Stimulated activated CD4-positive, alpha-beta T cell treated with anti-CD3 and anti-CD28 coated beads, Interleukin-1b, Interleukin-23, amount 100 ng/mL, for 24 hours (primary cell): ENCODE measurements at places on chromosomes 7 and 10.
A peak's percentile ranks its signal among the peaks of the same experiment; 100 is the strongest.

- DNase-seq, result no peak
Measured at GRCh38 chr10:17465328-17466125, 11.1 kb upstream of the ST8SIA6 start.

GRCh38 chr7:127504715-127505114, 80.7 kb downstream of the GCC1 start:
- no peak for DNase-seq

DNA sequence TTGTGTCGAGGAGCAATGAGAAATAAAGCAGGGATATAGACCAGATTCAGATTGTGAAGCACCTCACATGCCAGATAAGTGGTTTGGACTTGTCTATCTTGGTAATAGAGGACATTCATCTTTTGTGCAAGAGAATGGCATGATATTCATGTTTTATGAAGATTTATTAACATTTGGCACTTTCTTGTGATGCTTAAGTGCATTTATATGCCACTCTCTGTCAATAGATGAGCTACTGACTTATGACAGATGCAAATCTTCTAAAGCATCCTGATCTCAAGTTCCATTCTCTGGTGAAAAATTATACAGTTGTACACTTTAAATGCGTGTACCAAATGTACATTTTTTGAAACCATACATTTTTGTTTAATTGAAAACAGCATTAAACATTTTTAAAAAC, 415.3 kb downstream of the SORCS3 start:
- DNase-seq, result no peak

DNA sequence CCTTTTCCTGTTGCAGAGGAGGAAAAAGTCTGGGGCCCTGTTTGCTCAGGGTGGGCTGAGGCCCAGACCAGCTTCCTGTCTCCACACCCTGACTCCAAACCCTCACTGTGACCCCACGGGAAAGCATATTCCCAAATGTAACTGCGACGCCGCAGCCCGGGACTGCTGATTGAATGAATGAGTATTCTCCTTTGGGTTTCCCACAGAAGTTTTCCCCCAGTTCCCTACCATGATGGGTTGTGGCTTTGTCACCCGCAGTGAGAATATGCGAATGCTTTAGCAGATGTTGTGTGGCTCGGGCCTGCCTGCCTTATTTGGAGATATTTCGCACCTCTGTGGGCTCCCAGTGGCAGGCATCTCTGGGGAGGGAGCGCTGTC, 50.6 kb downstream of the MGMT start:
- DNase-seq, result no peak

GRCh38 chr10:75540357-75540966, 109.0 kb downstream of the LRMDA start:
- DNase-seq, result no peak

GRCh38 chr10:48804740-48805182, 120.1 kb downstream of the WDFY4 start:
- DNase-seq, result no peak

DNA sequence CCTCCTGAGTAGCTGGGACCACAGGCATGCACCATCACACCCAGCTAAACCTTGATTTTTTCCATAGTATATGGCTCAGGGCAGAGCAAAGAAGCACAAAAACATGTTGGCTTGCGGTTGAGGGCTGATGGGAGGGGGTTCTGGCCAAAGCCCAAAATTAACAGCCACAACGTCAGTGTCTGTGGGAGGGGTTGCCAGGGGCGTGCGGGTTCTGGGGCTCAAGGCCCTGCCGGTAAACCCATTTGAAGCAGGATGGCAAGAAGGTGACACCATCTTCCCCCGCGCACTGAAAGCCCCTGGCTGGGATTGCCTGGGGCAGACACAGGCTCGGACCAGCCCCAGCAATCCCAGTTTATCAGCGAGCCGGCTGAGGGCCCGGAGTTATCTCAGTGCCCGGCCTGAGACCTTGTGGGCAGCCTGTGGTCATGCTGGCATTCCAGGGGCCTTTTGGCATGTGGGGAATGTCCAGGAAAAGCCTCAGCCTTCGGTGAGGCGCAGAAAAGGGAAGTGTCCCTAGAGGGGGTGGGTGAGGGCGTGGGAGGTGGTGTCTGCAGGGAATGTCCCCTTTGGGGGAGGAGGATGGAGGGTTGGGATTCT, 167.7 kb upstream of the TNRC18 start:
- DNase-seq, result no peak

- no peak for DNase-seq
Measured at GRCh38 chr10:72740528-72740927, 48.6 kb downstream of the MCU start.

GRCh38 chr10:85446827-85447226, 919.8 kb downstream of the GRID1 start:
- DNase-seq, result no peak

DNA sequence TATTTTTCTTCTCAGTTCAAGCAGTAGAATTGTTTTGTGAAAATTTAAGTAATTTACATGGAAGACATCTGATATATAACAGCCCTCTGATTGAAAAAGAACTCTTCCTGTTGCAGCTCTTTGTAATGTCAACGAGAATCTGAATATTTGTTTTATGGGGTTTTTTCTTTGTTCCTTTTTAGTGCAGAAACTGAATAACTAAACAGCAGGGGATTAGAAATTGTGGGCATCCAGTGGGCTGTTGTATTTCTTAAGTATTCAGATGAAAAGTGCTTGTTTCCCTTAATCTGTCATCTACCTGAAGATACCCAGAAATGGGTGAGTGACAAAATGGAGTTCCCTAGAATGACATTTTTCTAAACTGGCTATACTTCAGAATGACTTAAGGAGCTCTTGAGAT, 7.4 kb downstream of the ARL4A start:
- DNase-seq, result no peak

DNA sequence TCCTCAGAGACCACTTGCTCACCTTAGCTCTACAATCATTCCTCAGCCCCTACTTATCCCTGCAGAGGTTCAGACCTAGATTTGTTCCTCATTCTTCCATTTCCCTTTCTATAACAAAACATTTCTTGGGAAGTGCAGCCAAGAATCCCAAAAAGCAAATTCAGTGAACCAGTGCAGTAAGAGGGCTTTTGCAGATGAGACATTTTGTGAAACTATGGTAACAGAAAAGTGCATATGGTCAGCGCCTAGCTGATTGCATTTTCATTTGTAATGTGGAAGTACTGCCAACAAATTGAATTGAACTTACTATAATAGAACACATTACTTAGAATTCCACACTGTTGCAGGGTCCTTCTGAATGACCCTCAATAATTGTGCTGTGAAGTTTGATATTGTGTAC, 18.6 kb downstream of the AGMO start:
- no peak for DNase-seq

DNA sequence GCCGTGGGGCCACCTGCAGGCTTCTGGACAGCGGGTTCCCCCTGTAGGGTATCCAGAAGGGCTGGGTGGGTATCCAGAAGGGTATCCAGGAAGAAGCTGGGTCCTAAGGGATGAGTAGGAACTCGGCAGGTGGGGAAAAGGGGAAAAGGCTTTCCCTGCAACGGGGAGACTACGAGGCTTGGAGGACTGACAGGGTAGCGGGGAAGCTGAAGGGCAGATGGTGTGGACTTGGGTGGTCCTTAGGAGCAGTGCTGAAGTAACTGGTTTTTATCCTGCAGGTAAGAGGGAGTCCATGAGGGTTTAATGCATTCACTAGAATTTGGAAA, 525 bp downstream of the UBE2D4 start:
- no peak for DNase-seq

DNA sequence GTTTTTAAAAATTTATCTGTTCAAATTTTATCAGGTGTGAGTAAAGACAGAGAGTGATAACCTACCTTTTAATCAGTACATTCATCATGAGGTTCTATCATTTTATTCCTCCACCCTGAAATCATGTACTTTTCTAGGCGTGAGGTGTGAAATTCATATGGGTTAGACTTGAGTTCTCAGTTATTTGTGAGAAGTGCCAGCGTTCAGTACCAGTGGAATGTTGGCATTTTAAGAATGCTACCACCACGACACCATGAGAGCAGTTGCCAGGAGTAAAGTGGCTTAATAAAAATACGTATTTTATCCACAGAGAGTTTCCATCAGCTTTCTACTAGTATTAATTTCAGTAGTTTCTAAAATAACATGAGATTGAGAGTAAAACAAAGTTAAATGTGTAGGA, 104.1 kb upstream of the FERD3L start:
- DNase-seq, result no peak

DNA sequence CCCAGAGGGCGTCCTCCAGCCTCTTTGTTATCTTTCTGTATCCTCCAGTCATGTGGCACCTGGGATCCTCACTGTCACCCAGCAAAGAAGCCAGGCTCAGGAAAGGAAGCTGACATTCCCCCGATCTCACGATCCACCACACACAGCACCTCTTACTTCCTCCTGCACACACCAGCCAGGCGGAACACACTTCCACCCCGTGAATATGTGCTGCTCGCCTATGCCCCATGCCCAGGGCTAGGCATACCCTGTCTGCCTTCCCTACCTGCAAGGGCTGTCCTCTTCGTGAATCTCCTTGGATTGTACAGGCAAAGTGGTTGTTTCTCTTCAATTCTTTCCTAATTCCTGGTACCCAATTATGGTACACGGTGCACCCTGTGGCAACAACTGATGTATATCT, 191.0 kb downstream of the TNS3 start:
- DNase-seq, result no peak

DNA sequence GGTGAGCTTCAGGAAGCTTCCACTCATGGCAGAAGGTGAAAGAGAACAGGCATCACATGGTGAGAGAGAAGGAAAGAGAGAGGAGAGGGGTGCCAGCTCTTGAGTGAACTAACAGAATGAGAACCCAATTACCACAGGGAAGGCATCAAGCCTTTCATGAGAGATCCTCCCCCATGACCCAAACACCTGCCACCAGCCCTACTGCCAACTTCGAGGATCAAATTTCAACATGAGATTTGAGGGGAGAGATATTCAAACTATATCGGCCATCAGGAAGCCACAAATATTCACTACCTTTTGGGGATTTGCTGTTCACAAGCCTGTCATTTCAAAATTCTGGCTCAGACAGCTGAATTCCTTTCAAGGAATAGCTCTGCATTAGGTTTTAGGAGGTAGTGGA, 39.9 kb upstream of the SMNDC1 start:
- no peak for DNase-seq

- DNase-seq, result no peak
Measured at GRCh38 chr7:86913709-86914108, 145.7 kb downstream of the ELAPOR2 start.

DNA sequence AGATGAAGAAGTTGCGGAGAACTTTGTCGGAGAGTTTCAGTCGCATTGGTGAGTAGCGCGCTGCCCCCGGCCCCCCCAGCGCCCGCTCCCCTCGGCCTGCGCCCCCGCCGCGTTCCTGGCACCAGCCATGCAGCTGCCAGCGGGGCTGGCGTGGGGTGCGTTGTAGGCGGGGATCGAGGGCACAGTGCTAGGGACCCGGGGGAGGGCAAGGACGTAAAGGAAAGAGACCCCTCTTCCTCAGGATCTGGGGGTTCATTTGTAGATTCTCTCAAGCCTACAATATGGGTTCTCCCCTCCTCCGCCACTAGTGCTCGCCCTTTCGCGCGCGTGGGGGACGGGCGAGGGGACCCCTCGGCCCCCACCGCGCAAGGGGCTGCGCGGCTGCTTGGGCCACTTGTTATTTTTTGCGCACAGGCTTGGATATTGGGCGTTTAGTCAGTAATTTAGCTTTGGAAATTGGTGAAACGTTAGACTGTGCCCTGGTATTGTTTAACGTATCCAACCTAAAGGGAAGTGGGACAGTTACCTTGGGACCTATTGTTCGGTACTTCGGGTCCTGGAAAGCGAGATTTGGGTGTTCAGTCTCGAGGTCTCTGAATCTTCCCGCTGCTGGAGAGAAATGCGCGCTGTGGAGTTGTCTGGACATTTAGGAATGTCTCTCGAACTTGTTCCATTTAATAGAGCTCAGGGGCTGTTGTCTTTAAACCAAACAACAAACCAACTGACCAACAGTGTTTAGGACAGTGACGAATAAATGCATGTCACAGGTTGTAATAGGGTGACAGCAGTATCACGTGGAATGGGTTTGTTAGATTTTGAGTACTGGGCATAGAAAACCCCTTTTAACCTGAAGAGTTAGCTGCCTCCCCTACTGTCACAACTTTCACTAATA, 796 bp downstream of the CDK14 start:
- no peak for DNase-seq

GRCh38 chr7:30743371-30744074, 8.4 kb upstream of the INMT start:
- no peak for DNase-seq

GRCh38 chr10:15601819-15602218, 117.9 kb downstream of the ITGA8 start:
- DNase-seq, result no peak

GRCh38 chr10:101226491-101227428, 2.5 kb downstream of the LBX1 start:
- DNase-seq, result no peak

- DNase-seq, result no peak
Measured at GRCh38 chr10:133184591-133185244, 24.7 kb downstream of the KNDC1 start.

DNA sequence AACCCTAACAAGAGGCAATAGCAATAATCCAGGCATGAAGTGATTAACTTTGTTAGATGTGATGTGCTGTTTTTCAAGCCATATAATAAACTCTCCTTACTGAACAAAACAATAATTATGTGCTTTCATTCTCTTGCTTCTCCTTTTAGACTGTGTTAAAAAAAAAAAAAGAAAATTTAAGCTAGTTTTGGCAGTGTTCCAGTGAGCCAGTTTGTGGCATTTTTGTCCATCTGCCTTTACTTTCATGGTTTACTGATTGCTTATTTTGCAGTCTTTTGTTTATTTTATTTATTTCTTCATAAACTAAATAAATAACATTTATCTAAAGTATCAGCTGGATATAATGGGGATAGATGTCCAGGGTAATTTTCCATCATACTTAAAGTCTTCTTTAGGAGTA, 625.3 kb downstream of the CNTNAP2 start:
- no peak for DNase-seq

GRCh38 chr10:91798649-91799611, 704 bp downstream of the TNKS2 start:
- peak; percentile 4 for DNase-seq

DNA sequence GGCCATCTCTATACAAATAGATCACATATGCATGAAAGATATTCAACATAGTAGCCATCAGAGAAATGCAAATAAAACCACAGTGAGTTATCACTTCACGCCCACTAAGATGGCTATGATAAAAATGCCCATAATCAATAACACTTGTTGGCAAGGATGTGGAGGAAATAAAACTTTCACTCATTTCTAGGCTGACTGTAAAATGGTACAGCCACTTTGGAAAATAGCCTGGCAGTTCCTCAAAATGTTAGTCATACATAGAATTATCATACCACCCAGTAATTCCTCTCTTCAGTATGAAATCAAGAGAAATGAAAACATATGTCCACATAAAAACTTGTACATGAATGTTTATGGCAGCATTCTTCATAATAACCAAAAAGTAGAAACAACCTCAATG, 324.9 kb downstream of the LRRTM3 start:
- no peak for DNase-seq
